Tibial nerve (tissue), 4 donors: ENCODE measurements at places on chromosomes 5 and 9.

DNA sequence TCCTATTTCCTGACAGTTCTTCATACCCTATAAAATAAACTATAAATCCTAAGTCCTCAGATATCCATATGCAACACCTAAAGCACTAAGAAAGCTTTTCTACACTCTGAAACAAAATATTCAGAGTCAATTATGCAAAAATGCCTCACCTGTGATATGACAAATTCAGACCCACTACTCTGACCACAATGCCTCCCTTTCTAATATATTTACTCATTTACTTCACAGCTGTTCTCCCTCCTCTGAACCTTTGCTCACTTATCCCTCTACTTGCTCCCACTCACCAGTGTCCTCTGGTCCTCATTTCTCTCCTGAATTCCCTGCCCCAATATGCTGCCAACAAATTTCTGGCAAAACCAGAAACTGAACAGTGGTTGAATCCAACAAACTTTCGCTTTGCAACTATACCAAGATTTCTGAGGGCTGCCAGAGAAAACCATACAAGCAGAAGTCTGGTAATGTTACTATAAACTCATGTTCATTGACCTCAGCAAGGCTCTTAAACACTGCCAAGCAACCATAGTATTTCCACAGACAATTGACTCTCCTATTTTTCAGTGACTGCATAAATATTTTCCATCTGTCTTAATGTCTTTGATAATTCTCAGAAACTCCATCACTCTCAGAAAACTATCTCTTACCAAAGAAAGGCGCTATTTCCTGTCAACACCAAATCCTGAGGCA is 7.1 kb downstream of the CCNH start:
- no peak for DNase-seq

DNA sequence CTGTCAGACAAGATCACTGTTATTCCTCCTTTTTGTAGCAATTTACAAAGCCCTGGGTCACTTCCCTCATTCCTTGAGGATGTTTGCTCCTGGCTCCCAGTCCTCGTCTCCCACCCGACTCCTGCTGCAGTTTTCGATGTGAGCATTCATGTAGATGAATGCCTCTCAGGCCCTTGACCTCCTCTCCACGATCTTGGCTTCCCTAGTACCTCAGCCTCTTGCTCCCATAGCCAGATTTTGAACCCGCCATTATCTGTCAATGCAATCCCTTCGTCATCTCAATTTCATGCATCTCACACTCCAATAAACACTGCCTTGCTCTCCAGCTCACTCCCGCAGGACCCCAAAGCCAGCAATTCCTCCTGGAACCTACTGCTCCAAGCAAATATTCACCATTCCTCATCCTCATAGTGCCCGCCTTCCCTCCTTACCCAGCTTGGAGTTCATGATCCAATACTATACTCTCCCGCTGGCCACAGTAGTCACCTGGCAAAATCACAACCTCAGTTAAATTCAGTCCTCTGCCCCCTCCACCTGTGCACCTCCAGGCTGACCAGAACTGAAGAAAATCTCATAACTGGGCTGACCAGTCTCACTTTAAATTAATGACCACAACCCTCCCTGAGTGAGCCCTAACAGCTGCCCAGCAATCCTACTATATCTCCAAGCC is 35.1 kb upstream of the JADE2 start:
- no peak for DNase-seq

DNA sequence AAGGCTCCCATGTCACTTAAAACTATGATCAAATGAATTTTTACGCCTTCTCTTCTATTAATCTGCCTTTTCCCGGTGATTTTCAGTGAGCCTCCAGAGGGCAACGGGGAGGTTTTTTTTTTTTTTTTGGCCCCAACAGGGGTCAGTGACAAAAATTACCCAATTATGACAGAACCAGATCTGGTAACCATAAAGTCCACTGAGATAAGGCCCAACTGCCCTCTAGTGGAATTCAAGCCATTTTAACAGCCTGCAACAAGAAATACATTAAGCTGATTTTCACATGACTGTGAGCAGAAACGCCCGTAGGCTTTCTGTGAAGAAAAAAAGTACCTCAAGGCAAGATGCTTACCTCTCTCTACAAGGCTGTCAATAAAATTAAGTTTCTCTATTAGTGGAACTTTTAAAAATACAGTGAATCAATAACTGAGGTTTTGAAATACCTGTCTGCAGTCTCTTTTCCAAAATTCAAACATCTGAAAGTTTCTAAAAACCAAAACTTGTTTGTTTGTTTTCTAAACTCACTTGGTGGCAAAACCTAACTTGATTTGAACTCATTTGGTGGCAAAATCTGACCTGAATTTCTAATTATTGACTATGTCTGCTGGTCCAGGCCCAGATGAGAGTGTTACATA is 49.7 kb upstream of the FST start:
- no peak for DNase-seq

DNA sequence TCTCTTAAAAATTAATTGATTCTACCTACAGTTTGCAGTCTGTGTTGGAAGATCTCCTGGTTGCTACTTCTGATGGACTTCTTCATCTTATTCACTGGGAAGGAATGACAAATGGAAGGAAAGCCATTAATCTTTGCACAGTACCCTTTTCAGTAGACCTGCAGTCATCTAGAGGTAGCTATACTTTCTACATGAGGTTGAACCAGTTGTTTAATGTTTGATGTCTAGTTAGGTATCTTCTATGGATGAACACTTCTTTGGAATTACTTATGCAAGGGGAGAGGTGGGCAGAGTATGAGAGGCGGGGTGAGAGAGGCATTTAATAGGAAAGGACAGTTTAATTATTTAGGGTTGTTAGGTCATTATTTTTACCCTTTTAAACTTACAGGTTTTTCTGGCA is 91.2 kb downstream of the RIC1 start:
- no peak for DNase-seq

DNA sequence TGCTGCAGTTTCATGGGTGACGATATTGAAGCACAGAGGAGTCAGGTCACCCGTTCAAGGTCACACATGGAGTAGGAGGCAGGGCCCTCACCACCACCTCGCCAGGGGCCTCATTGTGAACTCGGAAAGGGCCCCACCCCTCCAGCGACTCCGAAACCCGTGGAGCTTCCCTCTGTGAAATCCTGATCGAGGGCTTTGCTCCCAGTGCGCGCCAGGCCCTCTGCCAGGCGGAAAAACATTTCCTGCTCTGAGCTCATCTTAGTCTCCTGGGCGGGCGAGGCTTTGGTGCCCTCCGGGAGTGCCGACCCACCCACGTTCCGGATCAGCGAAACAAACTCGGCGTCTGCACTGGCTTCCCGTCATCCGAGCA is 75.0 kb upstream of the FCN1 start:
- DNase-seq = peak; percentile 65

GRCh38 chr5:132566657-132567056 is 9.9 kb downstream of the RAD50 start:
- no peak for DNase-seq
